ENCODE measurements at places on chromosomes 4 and X. TPM values are rescaled to one million over a fixed set of nuclear protein-coding genes. Genes with fewer than 3 reads are reported as not detected.

Gene SERTM2
- not detected for total RNA-seq

Gene TSC22D3
- 7.2 TPM for total RNA-seq

Gene CCKAR
- not detected for total RNA-seq

Gene CYTL1
- total RNA-seq: not detected

Gene FRAS1
- total RNA-seq: 0.23 TPM

Gene GPC4
- 1.4 TPM for total RNA-seq

Gene CLCN4
- 2.5 TPM for total RNA-seq

Gene ZNF732
- not detected for total RNA-seq

Gene HSFX1
- total RNA-seq: 1.0 TPM

Gene MAGEA11
- not detected for total RNA-seq

Gene N4BP2
- total RNA-seq: 8.5 TPM

Gene ZFP42
- total RNA-seq: 0.05 TPM

Gene RENBP
- 0.62 TPM for total RNA-seq

Gene TMSB15A
- total RNA-seq: 2.3 TPM

Gene MAN2B2
- total RNA-seq: 34.4 TPM

Gene NWD2
- total RNA-seq: not detected

All from Panc1 (cell line).